ENCODE measurements at places on chromosomes 12 and 14. TPM values are rescaled to one million over a fixed set of nuclear protein-coding genes. Genes with fewer than 3 reads are reported as not detected.

The DRAM1 gene
- total RNA-seq, result 7.7 TPM

The USP44 gene
- total RNA-seq, result not detected

The SAMD15 gene
- total RNA-seq, result 1.7 TPM

- DNase-seq, result no peak
These were observed 10.7 kb upstream of the NXPH4 start for GRCh38 chr12:57205931-57206330.

GRCh38 chr12:111359231-111359913, 9.5 kb downstream of the PHETA1 start:
- peak; percentile 43 for DNase-seq

GRCh38 chr12:102010265-102010994, 51.4 kb downstream of the WASHC3 start:
- DNase-seq, result no peak

DNA sequence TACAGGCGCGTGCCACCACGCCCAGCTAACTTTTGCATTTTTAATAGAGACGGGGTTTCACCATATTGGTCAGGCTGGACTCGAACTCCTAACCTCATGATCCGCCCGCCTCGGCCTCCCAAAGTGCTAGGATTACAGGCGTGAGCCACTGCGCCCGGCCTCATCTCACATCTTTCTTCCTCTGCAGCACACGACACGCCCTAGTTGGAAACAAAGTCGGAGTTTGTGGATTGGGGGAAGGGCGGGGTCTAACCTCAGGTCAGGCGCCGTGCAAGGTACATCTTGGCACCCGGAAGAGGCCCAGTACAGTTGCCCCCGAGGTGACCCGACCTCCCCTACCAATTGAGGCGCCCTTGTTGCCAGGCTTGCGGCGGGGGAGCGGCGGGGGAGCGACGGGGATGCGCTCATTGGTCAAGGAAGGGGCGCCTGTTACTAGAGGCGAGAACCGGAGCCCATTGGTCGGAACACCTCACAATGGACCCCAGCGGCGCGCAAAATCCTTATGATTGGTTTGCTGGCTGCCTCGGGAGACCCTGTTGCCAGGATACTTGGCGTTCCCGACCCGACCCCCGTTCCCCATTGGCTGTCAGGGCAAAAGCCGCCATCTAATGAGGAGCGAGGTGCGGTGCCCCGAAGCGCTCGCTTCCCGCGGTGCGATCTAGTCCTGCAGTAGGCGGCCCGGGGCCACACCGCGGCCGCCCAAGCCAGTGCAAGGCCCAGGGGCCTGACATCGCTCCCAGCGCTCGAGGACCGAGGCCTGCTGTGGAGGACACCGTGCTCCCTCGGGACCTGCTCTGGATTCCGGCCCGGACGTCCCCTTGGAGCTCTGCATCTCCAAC, at the start of gene REC8:
TSS of gene REC8 (plus strand) at position 659 of the 839 bp plus-strand sequence. CDS start 473 bp downstream, outside the sequence.
- DNase-seq, result no peak

GRCh38 chr14:26841326-26841725, 243.5 kb upstream of the NOVA1 start:
- peak; percentile 29 for DNase-seq
